ENCODE measurements at places on chromosomes 7 and 10.

DNA sequence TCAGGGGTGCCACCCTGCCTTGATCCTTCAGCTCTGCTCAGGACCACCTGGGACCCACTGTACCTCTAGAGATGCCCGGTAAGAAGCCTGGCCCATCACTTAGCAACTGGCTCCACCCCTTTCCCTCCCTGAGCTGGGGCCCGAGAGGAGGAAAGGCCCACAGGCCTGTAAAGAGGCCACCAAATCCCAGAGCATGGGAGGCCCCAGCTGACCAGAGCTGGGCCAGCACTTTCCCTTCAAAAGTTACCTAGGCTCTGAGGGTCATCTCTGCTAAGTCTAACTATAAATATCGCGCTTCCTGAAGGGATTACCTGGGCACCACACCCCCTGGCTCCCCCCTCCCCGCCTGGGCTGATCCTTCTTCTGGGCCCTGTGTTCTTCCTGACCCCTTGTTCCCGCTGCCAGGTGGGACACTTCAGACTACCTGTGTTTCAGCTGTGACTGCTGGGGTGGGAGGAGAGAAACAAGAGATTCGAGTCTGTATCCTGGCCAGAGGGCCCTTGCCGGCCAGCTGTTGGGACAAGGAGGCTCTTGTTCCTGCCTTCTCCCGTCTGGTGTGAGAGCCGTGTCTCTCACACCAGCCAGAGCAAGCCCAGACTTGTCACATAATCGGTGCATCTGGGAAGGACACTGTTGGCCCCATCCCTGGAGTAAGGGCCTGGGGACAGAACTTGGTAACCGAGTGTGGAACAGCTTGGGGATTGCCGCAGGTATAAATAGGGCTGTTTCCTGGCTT is 22.8 kb upstream of the ANKRD2 start:
- no peak for DNase-seq
- peaks cover 12% of the 10 kb centered on the region for H3K4me1 ChIP-seq
- peak overlapping the region; percentile 38 for H3K27ac ChIP-seq
- no peaks in the 10 kb centered on the region for H3K36me3 ChIP-seq
- no peak overlapping the region for H3K4me3 ChIP-seq
- H3K27me3 ChIP-seq, result no peaks in the 10 kb centered on the region

GRCh38 chr7:30543813-30544525 is 39.3 kb upstream of the GGCT start:
- no peaks in the 10 kb centered on the region for H3K27me3 ChIP-seq
- no peaks in the 10 kb centered on the region for H3K4me1 ChIP-seq
- no peak for DNase-seq
- H3K4me3 ChIP-seq, result no peak overlapping the region
- H3K27ac ChIP-seq, result no peak overlapping the region

DNA sequence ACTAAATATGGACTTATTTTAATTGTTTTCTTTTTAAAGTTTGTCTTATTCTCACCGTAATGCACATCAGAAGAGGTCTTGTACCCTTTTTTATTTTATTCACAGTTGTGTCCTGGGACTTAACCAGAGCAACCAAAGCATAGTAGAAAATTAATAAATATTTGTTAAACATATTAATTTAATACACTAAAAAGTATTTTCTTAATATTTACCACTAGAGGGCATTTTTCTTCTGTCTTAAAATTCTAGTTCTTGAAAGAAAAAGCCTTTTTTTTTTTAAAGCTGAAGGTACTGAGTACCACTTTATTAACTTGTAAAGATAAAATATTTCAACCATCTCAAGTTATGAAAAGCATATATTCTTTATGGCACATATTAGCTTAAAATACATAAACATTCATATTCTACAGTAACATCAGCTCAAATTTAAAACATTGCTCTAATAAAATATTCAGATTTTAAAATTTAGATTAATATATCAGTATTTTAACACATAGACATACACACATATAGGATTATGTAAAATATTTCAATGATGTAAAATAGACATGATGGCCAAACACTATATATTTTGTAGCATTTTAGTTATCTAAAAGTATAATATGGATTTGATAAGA is 260.4 kb downstream of the SEMA3A start:
- H3K27ac ChIP-seq, result no peak overlapping the region
- no peaks in the 10 kb centered on the region for H3K4me1 ChIP-seq
- no peak overlapping the region for H3K4me3 ChIP-seq
- H3K27me3 ChIP-seq, result no peaks in the 10 kb centered on the region
- DNase-seq, result no peak
- no peaks in the 10 kb centered on the region for H3K36me3 ChIP-seq

DNA sequence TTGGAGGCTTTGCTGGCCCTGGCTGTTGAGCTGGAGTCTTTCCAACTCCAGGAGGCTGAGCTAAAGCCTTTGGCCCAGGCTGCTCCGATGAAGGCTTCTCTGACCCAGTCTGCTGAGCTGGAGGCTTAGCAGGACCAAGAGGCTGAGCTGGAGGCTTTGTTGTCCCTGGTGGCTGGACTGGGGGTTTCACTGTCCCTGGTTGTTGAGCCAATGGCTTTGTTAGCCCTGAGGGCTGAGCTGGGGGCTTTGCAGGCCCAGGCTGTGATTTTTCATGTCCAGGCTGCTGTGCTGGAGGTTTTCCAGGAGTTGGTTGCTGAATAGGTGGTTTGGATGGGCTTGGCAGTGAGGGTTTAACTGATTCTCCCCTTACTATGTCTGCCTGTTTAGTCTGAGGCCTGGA is 7.3 kb downstream of the PCLO start:
- DNase-seq, result no peak
- no peaks in the 10 kb centered on the region for H3K27me3 ChIP-seq
- no peaks in the 10 kb centered on the region for H3K4me1 ChIP-seq
- no peak overlapping the region for H3K4me3 ChIP-seq

- peak overlapping the region; percentile 63 for H3K4me3 ChIP-seq
- no peaks in the 10 kb centered on the region for H3K27me3 ChIP-seq
- DNase-seq, result peak; percentile 5
- H3K4me1 ChIP-seq, result peaks cover 4% of the 10 kb centered on the region
- H3K36me3 ChIP-seq, result no peaks in the 10 kb centered on the region
Measured at GRCh38 chr7:34320926-34321661, 336.9 kb upstream of the NPSR1 start.

GRCh38 chr7:28413011-28413410 is 693 bp downstream of the CREB5 start:
- peak overlapping the region; percentile 88 for H3K4me3 ChIP-seq
- H3K36me3 ChIP-seq, result no peaks in the 10 kb centered on the region
- no peak for DNase-seq
- H3K27me3 ChIP-seq, result no peaks in the 10 kb centered on the region
- no peak overlapping the region for H3K27ac ChIP-seq
- H3K4me1 ChIP-seq, result peaks cover 8% of the 10 kb centered on the region

DNA sequence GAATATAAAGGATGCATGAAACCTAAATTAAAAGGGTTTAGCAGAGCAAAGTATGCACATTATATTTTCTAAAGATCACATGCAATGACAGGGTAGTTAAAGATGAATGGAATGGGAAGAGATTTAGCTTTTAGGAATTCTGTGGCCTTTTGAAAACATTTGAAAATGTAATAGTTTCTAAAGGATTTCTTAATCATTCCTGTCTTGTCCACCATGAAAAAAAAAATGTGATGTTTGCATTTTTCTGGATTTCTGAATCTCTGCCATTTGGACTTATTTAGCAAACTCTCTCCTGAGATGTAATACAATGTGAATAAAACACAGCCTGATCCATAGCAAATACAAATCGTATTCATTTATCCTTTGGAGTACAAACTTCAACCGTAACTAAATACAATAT is 126.6 kb upstream of the RAB11FIP2 start:
- no peak for DNase-seq
- no peak overlapping the region for H3K4me3 ChIP-seq
- H3K36me3 ChIP-seq, result no peaks in the 10 kb centered on the region
- no peaks in the 10 kb centered on the region for H3K27me3 ChIP-seq

- H3K27me3 ChIP-seq, result no peaks in the 10 kb centered on the region
- no peaks in the 10 kb centered on the region for H3K4me1 ChIP-seq
- no peak overlapping the region for H3K27ac ChIP-seq
- no peak for DNase-seq
Measured at GRCh38 chr10:116774728-116775151, 32.4 kb upstream of the HSPA12A start.

- DNase-seq, result no peak
- no peaks in the 10 kb centered on the region for H3K27me3 ChIP-seq
- no peaks in the 10 kb centered on the region for H3K36me3 ChIP-seq
- no peak overlapping the region for H3K4me3 ChIP-seq
- H3K4me1 ChIP-seq, result peaks cover 10% of the 10 kb centered on the region
- no peak overlapping the region for H3K27ac ChIP-seq
Measured at GRCh38 chr10:69679736-69680135, 49.7 kb downstream of the FAM241B start.

GRCh38 chr10:132412316-132413192 is 15.6 kb downstream of the PWWP2B start:
- H3K36me3 ChIP-seq, result no peaks in the 10 kb centered on the region
- no peak overlapping the region for H3K4me3 ChIP-seq
- H3K27me3 ChIP-seq, result no peaks in the 10 kb centered on the region

DNA sequence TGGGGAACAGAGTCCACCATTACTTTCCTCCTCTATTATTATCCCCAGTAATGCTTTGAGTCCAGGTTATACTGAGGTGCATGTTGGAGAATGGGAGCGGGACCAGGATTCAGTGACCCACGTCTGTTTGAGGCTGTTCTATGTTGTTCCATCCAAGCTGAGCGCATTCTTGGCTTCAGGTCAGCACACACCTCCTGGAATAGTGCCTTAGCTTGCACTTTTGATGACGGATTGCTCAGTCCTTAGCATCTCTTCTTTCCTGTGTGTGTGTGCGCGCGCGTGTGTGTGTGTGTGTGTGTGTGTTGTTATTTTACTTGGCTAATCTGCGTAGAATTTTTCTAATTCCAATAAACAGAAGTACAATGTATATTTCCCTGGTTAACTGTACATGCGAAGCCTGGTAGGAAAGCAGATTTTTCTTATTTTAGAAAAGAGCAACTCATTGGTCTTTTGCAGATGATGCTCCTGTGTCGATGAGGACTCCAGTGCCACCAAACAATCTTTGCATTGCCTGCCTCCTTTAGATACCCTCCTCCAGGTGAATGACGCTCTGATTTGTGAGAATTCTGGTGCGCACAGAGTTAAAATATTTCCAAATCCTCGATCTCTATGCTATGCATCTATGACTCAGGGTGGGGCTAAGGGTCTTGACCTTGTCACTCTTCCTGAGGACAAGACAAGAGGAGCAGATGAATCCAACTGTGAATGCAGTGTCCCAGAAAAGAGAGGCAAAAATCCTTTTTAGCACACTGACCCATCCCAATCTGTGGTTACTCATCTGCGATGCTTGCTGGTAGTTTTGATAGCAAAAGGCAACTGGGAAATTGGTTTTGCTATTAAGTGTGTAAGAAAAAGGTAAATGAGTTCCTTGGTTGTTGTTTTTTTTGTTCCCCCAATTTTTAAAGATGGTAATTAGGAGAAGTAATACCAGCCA is 13.3 kb upstream of the CELF2 start:
- no peaks in the 10 kb centered on the region for H3K36me3 ChIP-seq
- no peak for DNase-seq
- no peak overlapping the region for H3K4me3 ChIP-seq
- peaks cover 6% of the 10 kb centered on the region for H3K4me1 ChIP-seq
- no peak overlapping the region for H3K27ac ChIP-seq

DNA sequence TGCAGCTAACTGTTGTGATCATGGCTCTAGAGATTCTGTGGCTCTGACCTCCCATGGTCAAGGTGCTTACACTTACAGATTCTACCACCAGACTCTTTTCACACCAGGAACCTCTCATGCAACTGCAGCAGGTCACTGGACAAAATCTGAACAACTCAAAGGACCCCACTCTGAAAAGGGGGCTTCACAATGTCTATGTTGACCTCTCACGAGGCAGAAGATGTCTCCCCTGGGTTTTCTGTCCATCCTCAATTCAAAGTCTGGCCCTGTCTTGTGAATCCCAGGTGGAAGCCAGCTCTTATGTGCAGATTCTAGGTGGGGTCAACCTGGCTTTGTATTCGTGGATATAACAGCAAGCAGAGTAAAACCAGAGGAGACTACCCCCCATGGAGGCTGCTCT is 118.6 kb upstream of the ZNF479 start:
- no peaks in the 10 kb centered on the region for H3K4me1 ChIP-seq
- no peak overlapping the region for H3K4me3 ChIP-seq
- no peak overlapping the region for H3K27ac ChIP-seq
- no peaks in the 10 kb centered on the region for H3K36me3 ChIP-seq
- no peaks in the 10 kb centered on the region for H3K27me3 ChIP-seq

DNA sequence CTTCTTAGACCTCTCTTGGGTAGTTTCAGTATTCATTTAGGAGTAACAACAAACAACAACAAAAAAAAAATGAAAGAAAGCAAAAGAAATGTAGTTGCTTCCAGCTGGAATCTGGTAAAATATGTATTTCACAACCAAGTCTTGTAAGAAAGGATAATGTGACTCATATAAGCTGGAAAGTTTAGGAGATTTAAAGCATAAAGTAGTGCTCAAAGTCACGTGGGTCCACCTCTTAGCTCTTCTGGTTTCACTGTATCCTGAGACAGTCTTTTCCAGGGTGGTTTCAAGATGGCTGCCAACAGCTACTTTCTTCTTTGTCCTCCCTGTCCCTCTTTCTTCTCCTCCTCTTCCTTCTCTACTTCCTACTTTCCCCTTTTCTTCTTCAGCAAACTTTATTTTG is 69.5 kb upstream of the CDK13 start:
- H3K4me1 ChIP-seq, result no peaks in the 10 kb centered on the region
- H3K27me3 ChIP-seq, result no peaks in the 10 kb centered on the region
- H3K27ac ChIP-seq, result no peak overlapping the region
- no peak for DNase-seq

DNA sequence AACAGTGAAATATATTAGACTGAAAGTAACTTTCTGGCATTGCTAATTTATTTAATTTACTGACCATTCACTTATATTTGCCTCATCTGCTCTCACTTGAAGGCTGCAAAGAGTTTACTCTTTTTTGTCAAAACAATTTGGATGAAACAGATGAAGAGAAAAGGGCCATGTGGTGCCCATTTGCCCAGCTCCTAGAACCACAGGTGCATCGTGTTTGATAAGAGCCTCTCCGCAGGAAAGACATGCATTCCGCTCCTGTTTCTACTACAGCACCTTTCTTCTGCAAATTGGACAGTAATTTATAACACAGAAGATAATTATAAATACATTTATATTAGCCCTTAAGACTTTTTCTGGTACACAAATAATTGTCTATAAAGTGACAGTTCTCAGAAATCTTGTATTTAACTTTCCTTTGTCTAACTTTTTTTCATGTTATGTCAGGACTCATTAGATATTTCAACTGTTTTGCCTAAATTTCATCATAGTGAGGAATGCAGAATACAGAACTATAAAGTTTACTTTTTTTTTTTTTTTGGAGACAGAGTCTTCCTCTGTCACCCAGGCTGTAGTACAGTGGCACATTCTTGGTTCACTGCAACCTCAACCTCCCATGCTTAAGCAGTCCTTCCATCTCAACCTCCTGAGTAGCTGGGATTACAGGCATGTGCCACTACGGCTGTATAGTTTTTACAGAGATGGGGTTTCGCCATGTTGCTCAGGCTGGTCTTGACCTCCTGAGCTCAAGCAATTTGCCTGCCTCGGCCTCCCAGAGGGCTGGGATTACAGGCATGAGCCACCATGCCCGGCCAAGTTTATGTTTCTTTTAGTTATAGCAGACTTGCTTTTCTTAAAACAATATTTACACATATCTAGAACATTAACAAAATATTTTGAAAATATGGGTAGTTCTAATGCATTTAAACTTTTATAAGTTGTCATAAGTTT is 869 bp downstream of the LAMB4 start:
- no peaks in the 10 kb centered on the region for H3K4me1 ChIP-seq
- H3K4me3 ChIP-seq, result no peak overlapping the region
- DNase-seq, result no peak
- H3K27ac ChIP-seq, result no peak overlapping the region
- H3K27me3 ChIP-seq, result no peaks in the 10 kb centered on the region

All from thoracic aorta (tissue), 2 donors.